ENCODE measurements at places on chromosomes 3 and 15.
A peak's percentile ranks its signal among the peaks of the same experiment; 100 is the strongest.

DNA sequence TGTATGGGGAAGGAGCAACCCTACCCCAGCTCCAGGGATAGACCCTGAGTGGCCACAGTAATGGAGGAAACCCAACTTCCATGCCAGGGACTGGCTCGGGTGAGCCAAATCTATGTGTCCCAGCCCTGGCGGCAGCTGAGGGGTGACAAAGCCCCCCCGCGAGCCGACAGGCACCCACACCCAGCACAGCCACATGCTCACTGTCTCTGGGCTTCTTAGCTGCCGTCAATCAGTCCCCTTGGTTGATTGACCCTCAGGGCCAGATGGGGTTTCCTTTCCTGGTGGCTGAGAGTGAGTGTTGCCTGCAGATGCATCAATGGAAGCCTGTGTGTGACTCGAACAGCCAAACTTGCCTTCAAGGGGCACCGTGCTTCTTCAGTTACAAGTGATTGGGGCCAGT, 2.1 kb upstream of the OCA2 start:
- no peak for DNase-seq

- no peak for DNase-seq
Measured at GRCh38 chr15:70474471-70475406, 288.6 kb downstream of the UACA start.

- peak; percentile 7 for DNase-seq
Measured at GRCh38 chr3:76107935-76108570, 322.7 kb upstream of the ZNF717 start.

GRCh38 chr3:142027300-142027699, 122.0 kb downstream of the TFDP2 start:
- peak; percentile 55 for DNase-seq

- DNase-seq: no peak
Measured at GRCh38 chr3:7978087-7978422, 523.6 kb upstream of the LMCD1 start.

GRCh38 chr15:66852064-66852905, 150.2 kb downstream of the SMAD6 start:
- DNase-seq: no peak

- DNase-seq: no peak
Measured at GRCh38 chr3:65568497-65568896, 470.2 kb downstream of the MAGI1 start.

GRCh38 chr3:57715686-57716085, 22.8 kb upstream of the DENND6A start:
- DNase-seq: no peak

- DNase-seq: peak; percentile 19
Measured at GRCh38 chr3:69855436-69856162, 116.3 kb downstream of the MITF start.

DNA sequence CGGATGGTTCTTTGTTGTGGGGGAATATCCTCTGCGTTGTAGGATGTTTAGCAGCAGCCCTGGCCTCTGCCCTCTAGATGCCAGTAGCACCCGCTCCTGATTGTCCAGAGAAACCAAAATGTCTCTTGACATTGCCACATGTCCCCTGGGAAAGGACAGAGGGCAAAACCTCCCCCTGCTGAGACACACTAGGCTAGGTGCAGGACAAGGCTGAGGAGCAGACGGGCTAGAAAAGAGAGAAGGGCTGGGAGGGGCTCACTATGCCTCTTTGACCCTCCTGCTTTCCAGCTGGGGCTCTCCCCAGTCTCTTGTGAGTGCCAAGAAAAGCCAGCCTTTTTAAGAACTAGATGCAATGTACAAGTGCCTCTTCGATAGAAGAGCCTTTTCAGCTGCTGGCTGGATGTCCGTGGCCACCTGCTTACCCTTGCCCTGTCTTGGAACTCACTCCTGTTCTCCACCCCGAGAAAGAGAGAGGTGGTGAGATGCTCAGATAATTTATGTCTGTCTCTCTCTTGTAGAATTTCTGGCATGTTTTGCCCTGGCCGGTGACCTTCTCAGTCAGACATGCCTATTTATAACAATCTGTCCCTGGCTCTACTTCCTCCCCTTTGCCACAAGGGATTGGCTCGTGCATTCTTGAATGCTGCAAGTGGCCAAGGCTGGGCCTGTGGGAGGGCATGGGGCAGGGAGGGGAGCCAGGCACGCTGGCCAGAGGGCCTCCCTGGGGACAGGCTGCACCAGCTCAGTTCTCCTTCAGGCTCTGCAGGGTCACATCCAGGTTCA, 142.6 kb downstream of the RPLP1 start:
- DNase-seq: no peak

GRCh38 chr3:2741516-2741915, 368.7 kb downstream of the IL5RA start:
- no peak for DNase-seq

DNA sequence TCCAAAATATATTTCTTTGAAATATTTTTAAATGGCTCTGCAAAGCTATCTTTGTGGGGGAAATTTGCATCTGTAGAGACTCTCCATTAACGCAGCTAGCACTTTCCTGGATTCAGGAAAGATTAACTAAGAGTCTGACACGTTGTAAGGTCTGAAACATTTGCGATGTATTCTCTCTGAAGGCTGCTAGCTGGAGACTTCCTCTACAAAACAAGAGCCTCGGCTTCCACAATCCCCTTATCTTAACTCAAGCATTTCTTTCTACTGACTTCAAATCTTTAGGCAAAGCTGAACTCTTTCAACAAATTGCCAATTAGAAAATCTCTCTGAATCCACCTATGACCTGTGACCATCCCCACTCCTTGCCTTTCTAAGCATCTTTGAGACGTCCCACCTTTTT, 250.5 kb downstream of the KLF13 start:
- DNase-seq: no peak

GRCh38 chr3:38164643-38164951, 740 bp upstream of the OXSR1 start:
- DNase-seq: no peak

- DNase-seq: no peak
Measured at GRCh38 chr3:55766753-55767152, 279.6 kb upstream of the WNT5A start.

DNA sequence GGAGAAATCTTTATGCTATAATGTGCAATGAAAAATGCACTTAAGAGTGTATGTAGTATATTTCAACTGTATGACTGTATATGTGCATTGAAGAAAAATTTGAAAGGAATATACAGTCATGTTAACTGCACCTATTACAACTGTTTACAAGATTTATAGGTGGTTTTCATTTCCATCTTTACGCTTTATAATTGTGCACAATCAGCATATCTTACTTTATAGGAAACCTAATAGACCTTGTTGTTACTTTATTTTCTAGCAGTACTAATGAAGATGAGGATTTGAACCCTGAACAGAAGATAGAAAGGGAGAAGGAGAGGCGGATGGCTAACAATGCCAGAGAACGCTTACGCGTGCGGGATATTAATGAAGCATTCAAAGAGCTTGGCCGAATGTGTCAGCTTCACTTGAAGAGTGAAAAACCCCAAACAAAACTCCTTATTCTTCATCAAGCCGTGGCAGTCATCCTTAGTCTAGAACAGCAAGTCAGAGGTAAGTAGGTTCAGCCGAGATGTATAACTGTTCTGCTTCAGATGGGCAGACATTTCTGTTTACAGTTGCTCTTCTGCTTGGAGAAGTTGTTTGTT, 103.4 kb upstream of the CGNL1 start:
- DNase-seq: no peak

DNA sequence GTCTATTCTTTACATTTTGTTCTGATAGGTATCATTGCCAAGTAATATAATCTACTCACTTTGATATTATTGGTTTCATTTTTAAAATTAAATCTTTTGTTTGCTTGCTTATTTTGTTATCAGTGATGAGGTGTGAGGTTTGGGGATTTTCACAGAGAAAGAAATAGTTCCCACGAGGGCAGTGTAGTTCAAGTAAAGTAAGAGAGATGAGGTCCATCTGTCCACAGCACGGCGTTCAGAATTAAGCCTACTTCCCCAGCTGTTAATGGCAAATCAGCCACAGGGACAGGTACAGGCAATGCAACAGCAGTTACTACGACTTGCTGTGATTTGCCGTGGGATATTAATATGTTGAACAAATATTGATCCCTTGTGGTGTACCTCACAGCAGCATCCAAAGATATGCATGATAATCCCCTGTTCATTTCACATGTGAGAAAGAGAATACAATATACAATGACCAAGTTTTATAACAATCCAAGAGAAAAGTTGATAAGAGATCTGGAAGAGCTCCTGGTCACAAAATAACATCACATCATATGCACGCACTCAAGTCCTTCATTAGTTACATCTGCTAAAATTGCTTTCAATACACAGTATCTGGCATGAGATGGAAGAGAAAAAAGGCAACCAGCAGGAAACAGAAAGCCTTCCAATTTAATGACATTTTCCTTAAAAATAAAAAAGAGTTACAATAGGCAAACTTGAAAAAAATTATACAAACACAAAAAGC, 131.6 kb downstream of the TUSC7 start:
- no peak for DNase-seq

GRCh38 chr3:123525433-123525832, 59.4 kb downstream of the HACD2 start:
- no peak for DNase-seq

DNA sequence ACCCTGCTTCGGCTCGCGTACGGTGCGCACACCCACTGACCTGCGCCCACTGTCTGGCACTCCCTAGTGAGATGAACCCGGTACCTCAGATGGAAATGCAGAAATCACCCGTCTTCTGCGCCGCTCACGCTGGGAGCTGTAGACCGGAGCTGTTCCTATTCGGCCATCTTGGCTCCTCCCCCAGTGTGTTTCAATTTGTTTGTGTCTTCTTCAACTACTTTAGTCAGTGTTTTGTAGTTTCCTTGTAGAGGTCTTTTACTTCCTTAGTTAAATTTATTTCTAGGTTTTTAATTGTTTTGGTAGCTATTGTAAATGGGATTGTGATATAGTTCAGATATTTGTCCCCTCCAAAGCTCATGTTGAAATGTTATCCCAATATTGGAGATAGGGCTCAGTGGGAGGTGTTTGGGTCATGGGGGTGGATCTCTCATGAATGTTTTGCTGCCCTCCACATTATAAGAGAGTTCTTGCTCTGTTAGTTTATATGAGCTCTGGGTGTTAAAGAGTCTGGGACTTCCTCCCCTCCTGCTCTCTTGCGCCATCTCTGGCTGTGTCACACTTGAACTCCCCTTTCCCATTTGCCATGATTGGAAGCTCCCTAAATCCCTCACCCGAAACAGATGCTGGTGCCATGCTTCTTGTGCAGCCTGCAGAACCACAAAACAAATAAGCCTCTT, 304.4 kb downstream of the DOCK3 start:
- no peak for DNase-seq

All from erythroblast (primary cell).